ENCODE measurements at places on chromosomes 4 and X. TPM values are rescaled to one million over a fixed set of nuclear protein-coding genes. Genes with fewer than 3 reads are reported as not detected.

Gene STPG2
- polyA plus RNA-seq, result 0.25 TPM

Gene RHOXF2
- polyA plus RNA-seq, result not detected

Gene ADAMTS3
- polyA plus RNA-seq, result 8.7 TPM

Gene LANCL3
- polyA plus RNA-seq, result 3.2 TPM

Gene AKAP4
- polyA plus RNA-seq, result not detected

Gene CT83
- not detected for polyA plus RNA-seq

Gene CC2D2A
- polyA plus RNA-seq, result 53.4 TPM

DNA sequence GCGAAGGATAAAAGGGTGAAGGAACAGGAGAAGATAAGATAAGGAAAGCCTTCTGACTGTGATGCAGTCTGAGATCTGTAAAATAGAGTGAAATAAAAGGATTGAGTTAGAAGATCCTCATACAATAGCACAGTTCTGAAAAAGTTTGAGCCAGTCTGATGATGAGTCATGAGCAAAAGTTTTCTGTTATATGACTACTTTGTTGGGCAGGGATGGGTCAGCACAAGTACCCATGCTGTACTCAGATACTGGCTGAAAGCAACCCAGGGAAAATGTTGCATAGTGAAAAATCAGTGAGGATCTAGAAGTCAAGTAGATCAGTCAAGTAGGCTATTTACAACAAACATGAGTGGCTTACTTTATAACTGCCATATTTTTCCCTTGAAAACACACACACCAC lies 253.5 kb downstream of the PCDH10 start:
- no peak for DNase-seq

DNA sequence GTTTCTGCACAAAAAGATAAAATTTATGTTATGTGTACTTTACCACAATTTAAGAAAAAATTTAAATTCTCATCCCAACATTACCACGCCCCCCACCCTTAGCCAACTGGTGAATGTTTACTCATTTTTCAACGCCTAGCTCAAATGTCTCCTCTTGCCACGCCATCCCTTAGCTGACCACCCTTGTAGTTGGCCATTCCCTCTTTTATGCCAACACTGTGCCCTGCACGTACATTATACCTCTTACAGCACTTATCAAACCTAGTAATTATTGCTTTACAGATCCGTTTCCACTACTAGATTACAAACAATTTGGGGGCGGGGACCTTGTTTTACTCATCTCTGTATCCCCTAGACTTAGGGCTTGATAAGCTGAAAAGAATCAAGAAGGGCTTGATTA lies 644 bp downstream of the ERCC6L start:
- DNase-seq, result no peak

GRCh38 chrX:153857348-153857903 lies 27.1 kb upstream of the PDZD4 start:
- no peak for DNase-seq

- no peak for DNase-seq
Measured at GRCh38 chrX:77167993-77168392, 279.2 kb upstream of the FGF16 start.

- no peak for DNase-seq
Measured at GRCh38 chr4:48556268-48556667, 66.2 kb downstream of the ZAR1 start.

GRCh38 chrX:48616576-48616975 lies 19.3 kb downstream of the WDR13 start:
- DNase-seq, result no peak

GRCh38 chr4:47786958-47787370 lies 50.9 kb downstream of the CORIN start:
- peak; percentile 44 for DNase-seq

GRCh38 chr4:151260526-151260925 lies 16.4 kb upstream of the PRSS48 start:
- DNase-seq, result no peak

DNA sequence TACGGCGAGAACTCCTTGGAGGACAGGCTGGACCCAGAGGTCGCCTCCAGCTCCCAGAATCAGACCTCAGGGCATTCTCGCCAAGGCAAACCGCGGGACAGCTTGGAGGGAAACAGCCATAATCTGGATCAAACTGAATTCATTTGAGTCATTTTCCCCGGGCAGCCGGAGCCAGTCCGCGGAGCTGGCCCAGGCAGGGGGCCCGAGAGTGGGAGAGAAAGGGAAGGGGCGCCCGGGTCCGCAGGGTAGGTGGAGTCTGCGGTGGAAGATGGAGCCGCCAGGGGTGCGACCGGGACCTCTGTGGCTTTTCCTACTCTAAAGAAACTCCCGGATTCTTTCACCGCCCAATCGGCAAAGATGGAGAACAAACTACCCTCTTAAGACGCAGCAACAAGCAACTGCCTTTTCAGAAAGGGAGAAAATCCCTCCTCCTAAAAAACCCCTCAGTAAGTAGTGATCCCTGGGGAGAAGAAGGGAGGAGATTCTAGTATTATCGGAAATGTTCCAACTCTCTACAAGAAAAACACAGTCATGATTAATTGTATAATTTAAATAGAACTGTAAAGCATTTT lies 5.2 kb downstream of the NKX3-2 start:
- peak; percentile 71 for DNase-seq

DNA sequence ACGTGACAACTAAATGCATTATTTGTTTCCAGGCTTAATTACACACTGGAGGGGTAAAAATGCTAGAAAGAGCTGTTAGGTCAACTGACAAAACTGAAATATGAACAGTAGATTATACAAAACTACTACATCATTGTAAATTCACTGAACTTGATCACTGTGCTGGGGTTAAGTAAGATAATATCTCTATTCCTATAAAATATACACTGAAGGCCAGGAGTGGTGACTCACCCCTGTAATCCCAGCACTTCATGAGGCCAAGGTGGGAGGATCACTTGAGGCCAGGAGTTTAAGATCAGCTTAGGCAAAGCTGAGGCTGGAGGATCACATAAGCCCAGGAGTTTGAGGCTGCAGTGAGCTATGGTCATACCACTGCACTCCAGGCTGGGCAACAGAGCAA lies 31.8 kb upstream of the NKX6-1 start:
- no peak for DNase-seq

DNA sequence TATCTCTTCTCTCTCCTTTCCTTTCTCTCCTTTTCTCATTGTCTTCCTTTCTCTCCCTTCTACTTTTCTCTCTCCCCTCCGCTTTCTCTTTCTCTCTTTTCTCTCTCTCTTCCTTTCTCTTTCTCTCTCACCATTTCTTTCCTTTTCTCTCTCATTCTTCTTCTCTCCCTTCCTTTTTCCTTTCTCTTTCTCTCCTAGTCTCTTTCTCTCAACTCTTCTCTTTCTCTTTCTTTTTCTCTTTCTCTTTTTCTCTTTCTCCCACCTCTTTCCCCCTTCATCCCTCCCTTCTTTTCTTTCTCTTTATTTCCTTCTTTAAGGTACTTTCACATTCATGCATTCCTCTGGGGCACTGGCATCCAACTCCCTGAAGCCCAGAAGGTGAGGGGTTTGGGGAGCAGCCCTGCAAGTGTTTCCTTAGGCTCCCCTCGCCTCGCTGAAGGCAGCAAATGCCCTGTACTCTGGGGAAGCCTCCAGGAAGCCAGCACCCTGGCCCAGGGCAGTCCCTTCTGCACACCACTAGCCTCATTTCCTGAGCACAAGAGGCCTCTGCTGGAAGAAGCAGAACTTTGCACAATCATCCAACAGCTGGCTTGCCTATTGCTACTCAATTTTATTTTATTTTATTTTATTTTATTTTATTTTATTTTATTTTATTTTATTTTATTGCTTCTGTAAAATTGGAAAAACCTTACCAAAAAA lies 124.2 kb downstream of the NFKB1 start:
- peak; percentile 46 for DNase-seq

DNA sequence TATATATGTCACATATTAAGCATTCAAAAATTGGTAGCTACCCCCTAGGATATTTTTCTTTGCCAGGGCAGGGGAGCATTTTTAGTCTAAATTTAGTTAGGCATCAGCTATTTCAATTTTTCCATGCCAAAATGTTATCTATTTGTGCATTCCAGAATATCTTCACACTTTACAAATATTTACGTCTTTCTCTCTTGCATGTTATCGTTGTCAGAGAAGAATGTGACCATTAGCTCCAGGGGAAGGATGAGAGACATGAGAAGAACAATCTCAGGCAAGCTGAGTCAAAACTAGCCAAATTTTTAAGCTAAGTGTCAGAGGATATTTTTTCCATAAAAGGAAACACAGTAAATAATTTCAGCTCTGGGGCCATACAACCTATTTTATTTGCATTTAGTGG lies 885.0 kb upstream of the EPHA5 start:
- no peak for DNase-seq

DNA sequence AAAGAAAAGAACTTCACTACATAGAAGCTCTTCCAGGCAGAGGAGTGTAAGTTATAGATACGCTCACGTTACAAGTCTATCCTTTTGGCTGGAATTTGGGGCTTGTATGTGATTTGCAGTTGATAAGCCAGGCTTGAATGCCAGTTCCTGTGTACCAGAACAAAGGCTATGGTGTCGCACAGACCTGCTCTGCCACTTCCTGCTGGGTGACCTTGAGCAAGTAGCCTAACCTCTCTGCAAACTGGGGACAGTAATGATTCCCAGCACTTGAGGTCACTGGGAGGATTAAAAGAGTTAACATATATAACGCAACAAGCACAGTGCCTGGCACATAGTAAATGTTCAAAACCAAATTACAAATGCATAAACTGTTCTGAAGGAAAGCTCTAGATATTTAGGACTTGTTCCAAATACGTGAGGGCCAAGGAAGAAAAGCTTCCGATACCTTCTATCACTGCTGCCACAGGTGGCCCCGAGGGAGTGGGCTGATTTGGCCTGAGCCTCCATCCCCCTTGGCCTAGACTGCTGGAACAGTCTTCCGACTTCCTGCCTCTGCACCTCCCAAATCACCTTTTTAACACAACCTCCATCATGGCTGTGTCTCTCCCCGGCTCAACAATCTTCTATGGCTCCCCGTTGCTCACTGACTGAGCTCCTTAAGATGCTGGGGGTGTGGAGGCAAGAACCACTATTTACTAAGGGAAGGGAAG lies 1.3 kb upstream of the SOWAHD start:
- DNase-seq, result no peak

DNA sequence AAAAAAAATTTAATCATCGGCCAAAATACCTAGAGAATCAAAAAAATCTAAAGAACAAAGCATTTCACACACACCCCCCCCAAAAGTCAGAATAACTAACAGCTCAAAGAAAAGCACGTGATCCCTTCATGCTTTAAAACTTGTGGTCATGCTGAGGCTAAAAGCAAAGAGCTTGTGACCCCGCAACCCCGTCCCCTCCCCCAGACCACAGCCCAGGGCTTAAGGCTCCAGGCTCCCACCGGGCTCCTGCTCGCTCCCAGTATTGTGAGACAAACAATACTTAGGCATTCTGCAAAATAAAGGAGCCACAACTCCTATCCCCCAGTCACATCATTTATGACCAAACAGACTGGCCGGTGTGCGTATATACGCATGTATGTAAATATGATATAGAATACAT lies 62.1 kb upstream of the CCDC160 start:
- no peak for DNase-seq

GRCh38 chr4:71162386-71162785 lies 168.9 kb downstream of the DCK start:
- no peak for DNase-seq

DNA sequence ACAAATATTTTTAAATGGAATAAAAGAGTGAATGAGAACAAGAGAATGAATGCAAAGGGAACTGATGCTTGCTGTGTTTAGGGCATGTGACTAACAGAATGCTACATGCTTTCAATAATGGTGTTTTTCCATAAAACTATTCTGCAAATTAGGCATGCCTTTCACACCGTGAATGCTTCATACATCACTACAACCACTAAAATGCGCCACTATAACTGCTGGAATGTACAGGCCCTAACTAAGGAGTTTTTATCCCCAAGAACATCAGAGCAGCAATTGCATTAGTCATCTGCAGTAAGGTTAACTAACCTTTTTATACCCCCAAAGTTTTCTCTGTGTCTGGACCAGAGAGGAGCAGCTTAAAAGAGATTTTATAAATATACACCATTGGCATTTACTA lies 190.4 kb downstream of the ARAP2 start:
- DNase-seq, result no peak
